WTC11 (cell line): ENCODE measurements at places on chromosomes 1 and 21.

- no peaks in the 10 kb centered on the region for H3K27me3 ChIP-seq
- 0 out of 2 replicates have a peak overlapping the region, but pooled peaks have one; percentile 21 for H3K27ac ChIP-seq
- H3K36me3 ChIP-seq, result no peaks in the 10 kb centered on the region
- H3K4me1 ChIP-seq, result peaks cover 32% of the 10 kb centered on the region
- no peak overlapping the region for H3K4me3 ChIP-seq
- no peak for DNase-seq
Measured at GRCh38 chr1:199858171-199858570, 169.3 kb upstream of the NR5A2 start.

- H3K27me3 ChIP-seq, result peaks cover 55% of the 10 kb centered on the region
- H3K4me3 ChIP-seq, result no peak overlapping the region
- no peak for DNase-seq
- H3K36me3 ChIP-seq, result no peaks in the 10 kb centered on the region
- no peaks in the 10 kb centered on the region for H3K4me1 ChIP-seq
- H3K27ac ChIP-seq, result no peak overlapping the region
Measured at GRCh38 chr1:98196012-98196411, 275.2 kb upstream of the DPYD start.

DNA sequence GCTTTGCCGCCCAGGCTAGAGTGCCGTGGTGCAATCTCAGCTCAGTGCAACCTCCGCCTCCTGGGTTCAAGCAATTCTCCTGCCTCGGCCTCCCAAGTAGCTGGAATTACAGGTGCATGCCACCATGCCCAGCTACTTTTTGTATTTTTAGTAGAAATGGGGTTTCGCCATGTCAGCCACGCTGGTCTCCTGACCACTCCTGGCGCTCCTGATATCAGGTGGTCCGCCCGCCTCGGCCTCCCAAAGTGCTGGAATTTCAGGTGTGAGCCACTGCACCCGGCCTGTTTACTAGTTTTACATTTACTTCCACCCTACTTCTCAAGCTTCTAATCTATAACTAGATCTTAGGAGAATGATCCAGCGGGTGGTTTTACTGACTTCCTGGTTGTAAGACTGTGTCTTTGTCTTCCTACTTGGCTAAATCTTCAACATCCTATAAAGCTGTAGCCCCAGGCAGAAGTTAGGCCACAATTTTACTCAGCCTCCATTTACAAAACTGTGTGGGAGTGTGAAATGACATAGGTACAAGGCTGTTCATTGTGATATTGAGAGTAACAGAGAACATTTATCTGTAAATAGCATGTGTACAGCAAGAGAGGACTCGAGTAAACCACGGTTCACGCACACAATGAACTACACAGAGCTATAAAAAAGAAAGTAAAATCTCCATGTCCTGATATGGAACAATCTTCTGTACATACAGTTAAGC lies 9.6 kb upstream of the POU2F1 start:
- no peaks in the 10 kb centered on the region for H3K27me3 ChIP-seq
- peaks cover 17% of the 10 kb centered on the region for H3K36me3 ChIP-seq
- no peak overlapping the region for H3K27ac ChIP-seq
- no peak for DNase-seq

- H3K27ac ChIP-seq, result no peak overlapping the region
- peaks cover 33% of the 10 kb centered on the region for H3K4me1 ChIP-seq
- DNase-seq, result no peak
- no peaks in the 10 kb centered on the region for H3K36me3 ChIP-seq
- no peaks in the 10 kb centered on the region for H3K27me3 ChIP-seq
Measured at GRCh38 chr1:227312361-227313025, 5.8 kb downstream of the CDC42BPA start.

DNA sequence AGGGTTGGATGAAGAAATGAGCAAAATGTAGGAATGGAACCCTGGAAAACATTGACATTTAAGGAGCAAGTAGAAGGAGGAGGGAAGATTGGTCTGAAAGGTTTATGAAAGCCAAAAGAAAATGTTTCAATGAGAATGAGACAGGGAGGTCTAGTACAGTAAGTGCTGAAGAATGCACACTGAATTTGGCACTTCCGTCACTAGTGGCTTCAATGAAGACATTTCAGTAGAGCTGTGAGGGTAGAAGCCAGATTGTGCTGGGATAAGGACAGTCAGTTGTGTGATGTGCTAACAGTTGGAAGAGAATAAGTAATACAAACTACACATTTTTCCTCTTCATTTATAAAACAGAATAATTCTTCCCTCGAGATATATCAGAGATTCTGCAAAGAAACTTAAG lies 17.1 kb downstream of the THEM4 start:
- no peak overlapping the region for H3K4me3 ChIP-seq
- H3K36me3 ChIP-seq, result peaks cover 23% of the 10 kb centered on the region
- H3K4me1 ChIP-seq, result no peaks in the 10 kb centered on the region
- H3K27me3 ChIP-seq, result no peaks in the 10 kb centered on the region
- no peak for DNase-seq
